ENCODE measurements at places on chromosomes 5 and 9.

DNA sequence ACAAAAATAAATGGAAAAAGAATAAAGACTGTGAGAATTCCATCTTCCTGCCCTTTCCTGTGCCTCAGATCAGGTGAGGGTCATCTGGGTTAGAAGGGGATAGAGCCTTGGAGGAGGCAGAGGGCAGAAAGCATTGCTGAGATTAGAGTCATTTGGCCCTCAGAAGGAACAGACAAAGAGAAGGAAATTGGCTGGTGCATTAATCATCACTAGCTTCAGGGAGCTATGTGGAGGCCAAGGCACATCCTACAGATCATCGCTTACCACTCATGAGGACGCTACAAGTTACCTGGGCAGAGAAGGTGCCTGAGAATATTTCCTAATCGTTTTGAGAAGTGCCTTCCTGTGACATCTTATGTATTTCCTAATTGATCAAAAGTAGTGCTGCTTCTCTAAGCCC lies 74.5 kb downstream of the C7 start:
- no peak for DNase-seq

- no peak for DNase-seq
Observed at GRCh38 chr9:75911390-75911789, 20.9 kb downstream of the PCSK5 start.

DNA sequence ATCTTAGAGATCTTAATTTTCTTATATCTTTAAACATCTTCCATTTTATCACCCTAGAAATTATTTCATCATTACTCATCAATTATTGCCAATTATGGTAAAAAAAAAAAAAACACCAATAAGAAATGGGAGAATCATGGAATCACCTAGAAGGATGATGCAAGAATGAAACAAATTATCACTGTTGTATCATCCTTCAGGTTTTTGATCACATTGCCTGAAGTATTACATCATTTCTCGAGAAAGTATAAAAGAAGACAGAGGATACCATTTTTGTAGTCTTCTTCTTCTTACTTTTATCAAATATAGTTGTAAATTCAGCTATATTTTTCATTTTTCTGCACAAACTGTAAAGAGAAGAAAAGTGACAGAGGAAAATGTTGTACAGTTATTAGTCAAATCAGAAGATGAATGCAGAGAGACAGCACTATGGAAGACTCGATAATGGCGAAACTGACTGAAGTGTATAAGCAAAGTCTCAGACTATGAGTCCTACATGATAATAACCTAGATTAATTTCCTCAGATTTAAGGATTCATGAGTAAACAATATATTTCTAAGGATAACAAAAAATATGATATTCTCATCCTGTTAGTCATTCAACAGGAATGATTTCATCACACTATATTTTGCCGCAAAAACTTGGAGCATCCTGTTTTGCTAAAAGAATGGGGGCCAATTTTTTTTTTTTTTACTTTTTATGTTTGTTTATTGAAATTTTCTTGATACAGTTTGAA lies 5.9 kb upstream of the STC2 start:
- DNase-seq = no peak

- DNase-seq = no peak
Observed at GRCh38 chr9:39587844-39588499, 232.5 kb downstream of the SPATA31A1 start.

DNA sequence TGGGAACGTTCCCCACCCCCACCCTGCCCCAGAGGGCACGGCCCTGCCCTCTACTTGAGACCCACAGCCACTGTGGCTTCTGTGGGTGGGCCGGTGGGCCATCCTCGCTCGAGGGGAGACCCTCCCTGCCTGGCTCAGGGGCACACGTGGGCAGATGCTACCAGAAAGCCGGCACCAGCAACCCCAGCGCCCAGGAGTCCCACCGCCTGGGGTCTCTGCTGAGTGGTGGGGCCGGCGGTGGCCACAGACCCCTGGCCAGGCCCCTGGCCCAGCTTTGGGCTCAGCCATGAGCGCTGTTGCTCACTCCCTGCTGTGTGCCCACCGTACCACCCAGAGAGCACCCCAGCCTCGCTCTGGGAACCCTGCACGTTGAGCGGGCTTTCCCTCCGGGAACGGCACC lies 16.5 kb upstream of the NRARP start:
- DNase-seq = no peak

DNA sequence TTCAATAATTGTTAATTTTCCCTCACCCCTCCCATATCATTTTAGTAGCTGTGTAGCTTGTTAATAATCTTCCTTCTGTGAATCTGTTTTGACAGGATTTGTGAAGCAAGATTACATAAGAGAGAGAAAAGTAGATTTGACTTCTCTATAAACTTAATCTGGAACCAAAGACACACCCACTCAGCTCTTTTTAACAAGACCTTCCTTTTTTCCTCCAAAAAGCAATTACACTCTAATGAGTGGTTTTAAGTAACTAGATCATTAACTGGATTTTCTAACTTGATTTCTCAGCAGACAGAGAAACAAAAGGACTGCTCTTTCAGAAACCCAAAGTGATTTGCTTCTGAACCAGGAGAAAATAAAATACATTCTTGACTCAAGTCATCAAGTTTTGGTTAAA lies 21.9 kb downstream of the RFK start:
- no peak for DNase-seq

- DNase-seq = no peak
Observed at GRCh38 chr9:72169178-72169577, 19.9 kb downstream of the GDA start.

- DNase-seq = no peak
Observed at GRCh38 chr5:74042559-74042958, 416.6 kb downstream of the ARHGEF28 start.

DNA sequence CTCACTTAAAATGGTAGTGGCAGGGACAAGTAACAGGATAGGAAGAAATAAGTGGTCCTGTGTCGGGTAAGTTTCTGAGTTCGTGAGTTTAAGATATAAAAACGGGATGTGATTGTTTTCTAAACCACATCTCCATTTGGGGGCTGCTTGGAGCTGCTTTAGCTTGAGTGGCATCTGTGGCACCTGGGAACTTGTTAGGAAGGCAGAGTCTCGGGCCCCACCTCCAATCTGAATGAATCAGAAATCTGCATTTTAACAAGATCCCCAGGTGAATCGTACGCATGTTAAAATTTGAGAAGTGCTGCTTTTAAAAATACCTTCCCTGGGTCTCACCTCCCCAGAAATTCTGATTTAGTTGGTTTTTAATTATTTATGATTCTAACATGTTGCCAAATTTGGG lies 78.1 kb downstream of the CDH6 start:
- no peak for DNase-seq

DNA sequence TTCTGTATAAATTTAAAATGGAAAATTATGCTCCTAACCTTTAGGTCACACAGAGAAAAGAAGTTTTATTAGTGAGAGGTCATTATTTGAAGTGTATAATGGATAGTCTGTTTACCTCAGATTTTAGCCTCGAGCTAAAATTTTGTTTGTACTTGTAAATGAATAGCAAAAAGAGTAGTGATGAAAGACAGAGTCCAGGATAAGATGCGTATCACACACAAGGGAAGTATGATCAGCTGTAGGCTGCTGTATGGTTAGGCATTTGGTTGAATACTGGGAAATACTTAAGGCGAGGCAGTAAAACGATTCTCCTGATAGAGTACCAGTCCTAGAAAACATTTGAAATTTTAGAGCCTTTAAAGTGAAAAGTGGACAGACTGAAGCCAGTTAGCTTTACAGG lies 92.7 kb downstream of the FBXL7 start:
- DNase-seq = no peak

DNA sequence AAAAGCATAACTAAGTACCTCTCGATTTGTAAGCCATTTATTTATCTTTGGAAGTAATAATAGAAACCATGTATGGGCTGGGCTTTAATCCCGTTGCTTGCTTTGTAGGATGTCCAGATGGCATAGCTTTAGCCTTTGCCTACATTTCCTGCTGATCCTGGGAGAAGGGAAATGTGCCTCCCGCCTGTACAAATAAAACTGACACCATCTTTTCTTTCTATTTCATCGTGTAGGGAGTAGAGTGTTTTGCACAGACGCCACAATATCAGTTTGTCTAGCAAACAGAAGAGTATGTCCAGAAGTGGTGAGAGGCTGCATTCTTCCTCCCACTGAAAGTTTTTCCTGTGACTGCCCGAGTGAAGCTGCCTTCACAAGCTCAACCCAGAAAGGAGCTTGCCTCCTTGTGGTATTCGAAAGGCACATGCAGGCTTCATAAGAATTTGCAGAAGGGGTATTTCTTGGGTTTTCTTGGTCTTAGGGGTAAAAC lies 24.7 kb upstream of the TJP2 start:
- no peak for DNase-seq

GRCh38 chr5:132467287-132467984 lies 23.1 kb downstream of the IRF1 start:
- DNase-seq = no peak

DNA sequence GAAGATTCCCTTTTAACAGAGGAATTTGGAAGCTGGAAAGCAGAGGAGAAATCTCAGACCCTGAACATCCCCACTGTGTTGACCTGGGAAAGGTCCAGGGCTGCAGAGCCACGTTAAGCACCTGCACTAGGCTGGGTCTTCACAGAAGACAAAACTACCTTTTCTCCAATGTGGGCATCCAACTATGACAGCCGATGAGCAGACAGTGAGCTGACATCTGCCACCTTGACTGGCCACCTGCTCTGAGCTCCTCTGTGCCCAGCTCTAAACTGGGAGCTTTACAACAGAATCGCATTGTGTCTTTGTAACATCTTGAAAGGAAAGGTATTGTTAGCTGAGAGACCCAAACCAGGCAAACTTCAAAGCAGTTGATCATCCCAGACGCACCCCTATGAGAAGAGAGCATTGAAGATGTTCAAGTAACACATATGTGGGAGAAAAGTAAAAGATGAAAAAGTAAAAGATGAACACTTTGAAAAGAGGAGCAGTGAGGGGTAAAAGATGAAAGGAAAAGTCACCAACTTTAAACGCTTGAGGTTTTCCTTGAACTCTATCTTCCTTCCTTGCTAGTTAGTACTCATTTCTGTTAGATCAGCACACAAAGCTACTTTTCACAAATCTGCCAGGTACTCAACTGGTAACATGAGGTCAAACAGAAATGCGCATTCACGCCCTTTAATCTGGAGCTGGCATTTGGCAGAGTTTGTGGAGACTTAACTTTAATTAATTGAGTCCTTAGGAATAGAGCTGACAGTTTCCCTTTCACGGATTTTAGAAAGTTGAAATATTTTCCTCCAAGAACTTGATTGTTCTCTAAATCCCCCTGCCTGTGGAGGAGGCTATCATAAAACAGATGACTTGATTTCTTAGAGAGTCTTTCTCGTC lies 53.2 kb upstream of the CTXN3 start:
- DNase-seq = no peak

DNA sequence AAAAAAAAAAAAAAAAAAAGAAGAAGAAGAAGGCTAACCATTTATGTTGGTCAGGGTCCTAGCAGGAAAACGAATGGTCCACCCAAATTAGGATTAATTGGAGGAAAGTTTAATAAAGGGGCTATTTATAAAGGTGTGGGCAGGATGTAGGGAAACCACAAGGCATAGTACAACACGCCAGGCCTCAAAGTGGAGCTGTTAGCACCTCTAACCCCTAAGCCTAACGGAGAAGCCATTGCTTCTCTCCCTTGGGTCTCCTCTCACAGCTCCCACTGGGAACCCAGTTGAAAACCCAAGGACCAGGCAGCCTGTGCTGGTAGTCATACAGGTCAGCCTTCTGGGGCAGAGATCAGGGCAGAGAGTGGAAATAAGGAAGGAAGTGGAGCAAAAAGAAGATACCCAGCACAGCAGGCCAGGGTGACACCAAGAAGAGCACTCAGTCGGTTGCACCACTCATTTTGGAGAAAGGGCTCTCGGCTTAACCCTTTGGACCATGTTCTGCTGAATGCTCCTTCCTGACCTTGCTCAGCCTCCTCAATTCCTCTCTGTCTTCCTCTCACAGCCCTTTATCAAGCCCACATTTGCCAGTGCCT lies 8.8 kb upstream of the GLIPR2 start:
- no peak for DNase-seq

DNA sequence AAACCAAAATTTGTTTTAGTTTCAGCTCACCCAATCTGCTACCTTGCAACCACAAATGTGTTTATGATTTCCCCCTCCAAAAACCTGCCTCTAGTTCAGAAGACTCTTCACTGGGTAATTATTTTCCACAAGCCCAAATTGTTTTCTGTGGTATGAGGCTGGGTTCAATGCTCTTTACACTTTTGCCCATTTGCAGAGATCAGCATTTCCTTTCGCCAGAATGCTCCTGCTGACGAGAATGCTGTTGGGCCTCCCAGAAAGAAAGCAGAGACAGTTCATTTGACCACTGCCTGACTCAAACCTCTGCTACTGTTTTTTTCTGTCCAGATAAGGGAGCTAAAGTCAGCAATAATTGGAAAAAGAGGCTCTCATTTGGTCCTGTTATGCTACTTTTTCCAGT lies 427.3 kb downstream of the PDE4D start:
- no peak for DNase-seq

- no peak for DNase-seq
Observed at GRCh38 chr5:15938186-15938585, 241.4 kb downstream of the MARCHF11 start.

- DNase-seq = no peak
Observed at GRCh38 chr5:54643685-54644106, 126.1 kb downstream of the SNX18 start.

DNA sequence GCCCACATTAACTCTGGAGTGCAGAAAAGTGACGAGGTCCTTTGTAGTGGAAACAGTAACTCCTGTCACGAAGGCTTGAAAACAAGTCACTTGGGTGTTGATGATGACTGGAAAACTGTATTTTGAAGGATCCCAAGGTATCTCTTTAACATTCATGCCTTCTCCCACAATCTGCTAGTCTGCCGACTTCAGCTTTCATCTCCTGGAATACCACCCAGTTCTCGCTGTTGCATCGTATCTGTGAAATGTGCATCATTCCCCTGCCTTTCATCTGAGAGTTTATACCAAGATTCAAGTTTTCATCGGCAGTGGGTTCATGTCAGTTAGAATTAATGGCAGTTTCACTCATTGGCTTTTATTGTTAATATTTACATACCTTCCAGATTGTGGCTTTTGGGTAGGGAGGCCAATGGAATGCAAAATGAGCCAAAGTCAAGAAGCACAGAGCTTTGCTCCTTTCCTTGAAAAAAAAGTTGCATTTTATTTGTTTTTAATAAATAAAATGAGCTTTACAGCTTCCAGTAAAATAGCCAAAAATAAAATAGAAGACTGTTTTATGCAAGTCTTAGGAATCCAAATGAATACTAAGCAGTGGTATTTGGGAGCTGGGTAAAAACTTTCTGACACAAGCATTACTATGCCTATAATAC lies 575.2 kb upstream of the WWC1 start:
- DNase-seq = no peak

DNA sequence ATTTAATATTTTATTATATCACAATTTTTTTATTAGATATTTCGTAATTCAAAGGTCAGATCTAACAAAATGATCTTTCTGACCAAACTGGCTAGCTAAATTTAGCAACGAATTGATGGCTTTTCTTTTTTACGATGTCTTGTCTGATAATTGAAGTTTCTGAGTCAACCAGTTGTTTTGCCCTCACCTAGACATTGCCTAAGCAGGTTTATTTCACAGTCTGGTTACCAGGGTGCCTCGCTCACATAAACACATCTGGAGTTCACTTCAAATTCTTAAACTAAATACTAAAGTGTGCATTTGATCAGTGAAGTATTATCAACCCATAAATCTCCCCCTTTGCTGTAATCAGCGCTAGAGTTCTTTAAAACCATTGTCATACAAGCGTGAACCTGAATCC lies 448.3 kb downstream of the TLE4 start:
- DNase-seq = no peak

Measured in effector CD4-positive, alpha-beta T cell (primary cell).